Kidney glomerular epithelial cell (primary cell): ENCODE measurements at places on chromosomes 2 and 18.

DNA sequence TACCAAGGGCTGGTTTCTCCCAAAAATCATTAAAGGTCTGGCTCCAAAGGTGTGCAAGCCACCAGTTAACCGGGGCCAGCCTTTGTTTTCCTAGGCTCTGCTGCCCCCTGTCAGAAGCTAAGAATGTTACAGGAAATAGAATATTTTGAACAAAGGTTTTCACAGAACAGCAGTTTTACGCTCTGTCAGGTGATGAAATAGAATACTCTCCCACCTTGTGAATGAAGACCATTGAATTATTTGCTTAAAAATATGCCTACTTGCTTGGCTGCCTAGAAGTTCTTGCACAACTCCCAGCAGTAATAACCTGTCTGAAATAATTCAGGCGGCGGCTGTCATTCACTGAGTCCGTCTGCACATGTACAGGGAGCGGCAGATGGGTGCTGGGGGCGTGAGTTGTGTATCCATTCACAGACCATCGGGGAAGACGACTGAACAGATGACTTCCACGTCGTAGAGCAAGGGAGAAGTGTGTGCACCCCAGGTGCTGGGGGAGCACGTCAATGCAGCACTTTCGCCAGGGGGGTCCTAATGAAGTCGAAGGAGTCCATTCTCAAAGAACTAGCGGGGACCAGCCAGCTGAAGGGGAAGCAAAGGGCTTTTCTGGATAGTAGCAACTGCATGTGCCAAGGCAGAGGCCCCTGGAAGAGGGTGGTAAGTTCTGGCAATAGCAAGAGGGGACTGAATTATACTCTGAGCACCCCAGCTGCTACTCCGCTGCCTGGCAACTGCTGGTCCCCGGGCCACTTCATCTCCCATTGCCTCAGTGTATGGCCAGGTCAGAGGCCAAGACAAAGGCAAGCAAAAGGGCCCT, 56.1 kb downstream of the SF3B1 start:
- DNase-seq: peak; percentile 55

DNA sequence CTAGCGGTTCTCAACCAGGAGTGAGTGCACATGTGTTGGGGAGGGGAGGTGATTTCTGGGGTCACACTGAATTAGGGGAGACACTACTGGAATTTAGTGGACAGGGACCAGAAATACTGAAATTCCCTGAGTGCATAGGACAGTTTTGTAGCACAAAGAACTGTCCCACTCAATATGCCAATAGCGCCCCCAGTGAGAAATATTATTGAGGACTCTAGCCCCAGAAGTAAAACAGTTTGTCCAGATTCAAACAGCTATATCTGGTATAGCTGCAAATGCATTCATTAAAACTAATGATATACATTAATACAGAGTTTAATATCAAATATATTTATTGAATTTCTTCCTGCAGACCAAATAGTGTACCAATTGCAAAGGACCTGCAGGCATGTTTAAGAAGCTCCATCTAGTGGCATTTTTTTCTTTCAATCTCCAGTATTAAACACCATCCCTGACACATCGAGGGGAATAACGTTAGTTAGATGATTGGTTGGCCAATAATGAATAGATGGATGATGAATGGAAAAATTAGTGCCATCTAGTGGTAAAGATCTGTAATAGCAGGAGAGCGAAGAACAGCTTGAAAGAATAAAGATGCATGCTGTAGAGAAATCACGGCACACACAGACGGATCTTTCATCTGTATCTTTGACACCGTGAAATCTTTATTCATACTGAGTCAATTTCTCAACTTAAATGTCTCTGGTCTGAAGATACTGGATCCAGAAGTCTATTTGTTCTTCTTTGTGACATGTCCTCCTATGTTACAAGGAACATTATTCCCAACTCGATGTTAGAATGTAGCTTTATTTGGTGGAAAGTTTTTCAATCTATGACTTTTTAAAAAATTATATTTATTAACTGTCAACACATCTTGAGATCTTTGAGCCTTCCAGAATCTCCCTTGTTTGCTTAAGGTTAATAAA, 62.5 kb downstream of the DHRS9 start:
- DNase-seq: peak; percentile 58

DNA sequence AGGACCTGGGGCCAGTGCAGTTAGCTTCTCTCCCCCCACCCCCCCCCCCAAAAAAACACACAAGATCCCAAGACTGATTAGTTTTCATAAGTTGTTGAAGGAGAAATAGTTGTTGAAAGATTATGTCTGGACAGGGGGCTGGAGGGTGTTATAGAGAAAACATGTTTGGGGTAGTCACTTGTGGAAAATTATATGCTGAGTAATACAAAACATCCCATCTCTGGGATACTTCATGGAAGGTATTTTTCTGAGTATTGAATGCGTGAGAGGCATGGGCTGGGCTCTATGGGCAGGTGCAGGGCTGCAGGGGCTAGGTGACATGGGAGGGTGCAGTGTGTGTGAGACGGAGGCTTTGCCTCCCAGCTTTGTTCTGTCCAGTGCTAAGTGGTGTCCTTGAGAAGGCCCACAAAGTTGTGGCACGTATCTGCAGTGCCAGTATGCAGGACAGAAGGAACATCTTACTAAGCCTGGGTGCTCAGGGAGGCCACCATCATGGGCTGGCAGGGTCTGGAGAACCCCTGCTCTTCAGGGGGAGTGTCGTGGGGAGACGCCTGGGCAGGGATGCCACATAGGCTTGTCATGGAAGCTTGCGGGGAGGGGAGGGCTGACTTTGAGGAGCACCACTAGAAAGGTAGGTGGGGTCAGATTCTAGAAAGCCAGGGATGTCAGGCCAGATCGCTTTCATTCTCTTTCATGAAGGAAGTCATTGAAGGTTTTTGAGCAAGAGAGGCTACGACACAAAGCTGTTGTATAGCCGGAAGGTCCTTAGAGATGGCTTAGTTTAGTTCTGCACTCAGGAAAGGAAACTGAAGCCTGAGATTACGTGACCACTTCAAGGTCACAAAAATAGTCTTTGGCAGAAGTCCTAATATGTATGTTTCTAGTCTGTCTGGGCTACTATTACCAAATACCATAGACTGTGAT, 232.0 kb downstream of the LDLRAD4 start:
- no peak for DNase-seq

DNA sequence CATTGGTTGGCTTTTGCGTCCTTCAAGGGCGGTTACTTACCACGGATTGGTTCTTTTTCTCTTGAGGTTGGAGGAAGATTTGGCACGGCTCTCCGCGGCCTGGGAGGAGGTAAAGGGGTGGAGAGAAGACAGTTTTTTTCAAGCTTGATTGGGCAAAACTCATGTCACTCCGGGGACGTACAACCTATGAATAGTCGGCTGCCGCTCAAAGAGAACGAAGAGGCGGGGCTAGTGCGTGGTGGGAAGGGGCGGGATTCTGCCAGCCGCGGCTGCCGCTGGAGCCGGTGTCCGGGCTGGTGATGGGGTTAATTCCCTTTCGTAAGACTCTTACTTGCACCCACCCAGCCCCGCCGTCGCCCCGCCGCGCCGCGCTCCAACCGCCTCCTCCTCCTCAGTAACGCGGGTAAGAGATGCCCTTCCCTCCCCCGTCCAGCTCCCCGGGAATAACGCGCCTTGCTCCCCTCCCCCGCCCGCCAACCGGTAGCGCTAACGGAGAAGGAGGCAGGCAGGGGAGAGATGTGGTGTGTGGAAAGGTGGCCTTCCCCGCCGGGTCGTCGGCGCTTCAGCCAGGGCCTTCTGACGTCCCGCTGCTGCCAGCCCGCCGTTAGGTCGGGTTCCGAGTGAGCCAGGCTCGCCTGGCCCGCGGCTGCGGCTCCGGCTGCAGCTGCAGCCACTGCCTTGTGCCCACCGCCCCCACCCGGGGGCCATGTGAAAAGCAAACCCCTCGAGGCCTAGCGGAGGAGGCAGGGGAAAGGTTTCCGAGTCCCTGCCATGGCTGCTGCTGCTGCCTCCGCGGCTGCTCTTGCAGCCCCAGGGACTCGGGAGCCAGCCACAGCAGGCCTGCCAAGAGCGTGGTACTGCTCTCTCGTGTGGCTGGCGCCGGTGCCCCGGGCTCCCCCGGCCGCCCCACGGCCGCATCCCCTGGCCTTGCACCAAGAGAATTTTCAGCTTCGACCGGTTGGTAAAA, at the start of gene R3HDM1:
Gene R3HDM1 (plus strand): TSS at position 254 of the 967 bp plus-strand sequence. CDS start 73,362 bp downstream, outside the sequence.
- peak; percentile 100 for DNase-seq

- DNase-seq: no peak
These were observed 136.0 kb downstream of the INSIG2 start for GRCh38 chr2:118223992-118224894.

DNA sequence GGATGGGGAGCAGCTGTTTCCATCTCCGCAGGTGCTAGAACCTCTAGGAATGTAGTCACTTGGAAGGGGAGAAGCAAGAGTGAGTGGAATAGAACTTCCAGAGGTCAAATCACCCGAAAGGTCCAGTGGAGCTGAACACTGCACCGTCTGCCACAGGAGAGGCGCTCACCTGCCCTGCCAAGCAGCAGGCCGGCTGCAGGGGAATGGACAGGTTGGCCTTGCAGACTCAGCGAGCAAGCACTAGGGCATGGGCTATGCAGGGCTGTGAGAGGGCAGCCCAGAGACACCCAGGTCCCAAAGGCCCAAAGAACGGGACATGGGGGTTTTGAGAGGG, 214.2 kb downstream of the TNS1 start:
- no peak for DNase-seq

- DNase-seq: no peak
These were observed 274.0 kb upstream of the FAM98A start for GRCh38 chr2:33873076-33873605.

- DNase-seq: no peak
These were observed 270.3 kb upstream of the LINC00305 start for GRCh38 chr18:64419156-64419555.

DNA sequence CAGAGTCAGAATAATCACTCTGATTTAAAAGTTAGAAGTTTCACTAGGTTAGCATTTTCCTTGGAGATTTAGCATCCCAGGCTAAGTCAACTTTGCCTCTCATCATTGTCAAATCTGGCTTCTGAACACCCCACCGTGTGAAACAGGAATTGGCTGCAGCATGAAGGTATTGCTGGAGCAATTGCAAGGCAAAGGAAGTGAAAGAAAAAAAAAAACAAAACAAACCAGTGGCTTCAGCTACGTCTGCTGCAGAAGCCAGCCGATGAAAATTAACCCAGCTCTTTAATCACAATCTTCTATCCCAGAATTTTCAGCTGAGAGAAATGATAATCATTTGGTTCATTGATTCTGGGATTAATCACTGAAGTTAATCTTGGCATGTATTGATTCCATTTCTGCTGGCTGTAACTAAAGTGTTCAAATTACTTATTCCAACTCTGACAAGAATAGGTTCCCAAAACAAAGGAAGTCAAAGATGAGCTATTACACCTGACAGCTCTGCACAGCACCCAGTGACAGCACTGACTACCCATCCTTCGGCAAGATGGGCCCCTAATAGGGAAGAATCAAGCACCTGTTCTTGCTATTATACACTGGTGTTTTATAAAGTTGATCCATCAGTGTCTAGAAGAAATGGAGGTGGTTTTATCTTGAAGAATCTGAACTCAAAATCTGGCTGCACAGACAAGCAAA, 42.7 kb upstream of the REG3G start:
- no peak for DNase-seq

GRCh38 chr2:178473373-178473772, 5.0 kb downstream of the FKBP7 start:
- no peak for DNase-seq

DNA sequence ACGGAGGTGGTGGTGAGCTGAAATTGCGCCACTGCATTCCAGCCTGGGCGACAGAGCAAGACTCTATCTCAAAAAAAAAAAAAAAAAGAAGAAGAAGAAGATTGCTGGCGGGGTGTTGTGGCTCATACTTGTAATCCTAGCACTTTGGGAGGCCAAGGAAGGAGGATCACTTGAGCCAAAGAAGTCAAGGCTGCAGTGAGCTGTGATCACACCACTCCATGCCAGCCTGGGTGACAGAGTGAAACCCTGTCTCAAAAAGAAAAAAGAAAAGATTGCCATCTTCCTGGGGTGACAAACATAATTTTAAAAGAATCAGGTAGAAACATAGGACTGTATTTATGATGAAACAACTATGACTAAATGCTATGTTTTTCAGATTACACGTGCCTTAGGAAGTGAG, 55.1 kb upstream of the EML4 start:
- DNase-seq: no peak
